ENCODE measurements at places on chromosomes 1 and 21.

DNA sequence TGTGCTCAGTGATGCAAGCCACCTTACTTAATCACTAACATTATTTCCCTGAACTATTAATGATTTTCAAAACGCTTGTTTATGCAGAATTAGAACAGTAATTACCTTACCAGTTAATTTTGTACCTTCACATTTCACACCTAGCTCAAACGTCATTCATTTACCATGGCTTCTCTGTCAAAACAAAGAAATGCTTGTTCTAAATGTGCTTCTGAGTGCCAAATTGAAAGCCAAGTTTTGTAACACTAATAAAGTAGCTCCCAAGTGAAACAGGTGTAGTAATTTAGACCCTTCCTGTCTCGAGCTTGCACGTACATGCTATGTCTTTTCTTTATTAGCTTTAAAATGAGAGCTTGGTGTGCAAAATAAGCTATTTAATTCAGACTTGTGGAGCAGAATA is 533.7 kb upstream of the PKN2 start:
- no peak for DNase-seq

- DNase-seq, result peak; percentile 13
These were observed 20.7 kb downstream of the C1QB start for GRCh38 chr1:22673486-22674409.

DNA sequence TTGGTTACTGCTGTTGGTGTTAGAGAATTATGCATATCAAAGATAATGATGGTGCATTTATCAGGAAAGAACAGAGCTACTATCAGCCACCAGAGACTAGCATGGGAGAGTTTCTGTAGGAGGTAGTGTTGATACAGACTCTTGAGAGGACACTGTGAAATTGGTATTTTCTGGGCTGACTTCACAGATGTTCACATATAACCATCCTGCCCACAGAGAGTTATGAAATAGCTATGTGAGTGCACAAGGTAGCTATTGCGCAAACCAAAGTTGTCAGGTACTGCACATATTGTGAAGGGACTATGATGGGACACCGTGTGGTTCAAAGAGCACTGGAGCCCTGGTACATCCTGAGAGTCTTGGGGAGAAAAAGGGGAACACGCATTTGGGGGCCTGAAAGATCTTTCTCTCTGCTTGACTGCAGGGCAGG is 1.4 kb upstream of the TLCD4 start:
- DNase-seq, result no peak

- DNase-seq, result no peak
These were observed 12.3 kb upstream of the IL22RA1 start for GRCh38 chr1:24155011-24155782.

DNA sequence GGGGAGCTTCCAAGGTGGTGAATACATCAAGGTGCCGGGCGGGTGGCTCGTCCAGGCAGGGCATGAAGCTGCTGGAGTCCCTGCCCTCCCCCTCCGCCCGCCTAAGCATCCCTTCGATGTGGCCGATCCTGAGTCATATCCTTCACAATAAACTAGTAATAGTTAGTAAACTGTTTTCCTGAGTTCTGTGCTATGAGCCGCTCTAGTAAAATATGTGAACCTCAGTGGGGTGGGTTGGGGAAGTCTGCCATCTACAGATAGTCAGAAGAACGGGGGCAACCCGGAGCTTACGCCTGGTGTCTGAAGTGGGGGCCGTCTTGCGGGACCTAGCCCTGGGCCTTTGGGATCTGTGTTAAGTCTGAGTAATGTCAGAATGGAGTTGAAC is 21.6 kb downstream of the C2CD2 start:
- no peak for DNase-seq

- DNase-seq, result no peak
These were observed 41.1 kb downstream of the CD34 start for GRCh38 chr1:207869859-207870258.

All from NCI-H526 treated with DMSO at 0.1 percent for 48 hours (cell line).